Vagina (tissue), 2 donors: ENCODE measurements at places on chromosomes 5 and 9.

DNA sequence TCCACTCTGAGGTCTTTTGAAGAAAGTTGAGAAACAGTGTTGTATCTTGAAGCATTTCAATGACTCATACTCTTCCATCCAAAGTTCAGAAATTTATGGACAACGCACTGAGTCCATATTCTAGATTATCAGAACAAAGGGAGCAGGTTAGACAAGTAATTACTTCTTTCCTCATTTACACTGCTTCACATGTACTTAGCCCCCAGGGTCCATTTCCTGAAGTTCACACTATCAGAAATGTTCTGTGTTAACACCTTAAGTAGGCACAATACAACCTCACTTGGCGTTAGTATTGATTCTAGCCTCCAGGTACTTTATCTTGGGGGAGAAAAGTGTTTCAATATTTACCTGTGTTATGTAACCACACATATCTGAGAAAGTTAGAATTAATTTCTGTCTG, 487.9 kb upstream of the DMAC1 start:
- H3K27ac ChIP-seq, result no peak overlapping the region
- H3K4me3 ChIP-seq, result no peak overlapping the region
- no peaks in the 10 kb centered on the region for H3K27me3 ChIP-seq
- H3K4me1 ChIP-seq, result no peaks in the 10 kb centered on the region

DNA sequence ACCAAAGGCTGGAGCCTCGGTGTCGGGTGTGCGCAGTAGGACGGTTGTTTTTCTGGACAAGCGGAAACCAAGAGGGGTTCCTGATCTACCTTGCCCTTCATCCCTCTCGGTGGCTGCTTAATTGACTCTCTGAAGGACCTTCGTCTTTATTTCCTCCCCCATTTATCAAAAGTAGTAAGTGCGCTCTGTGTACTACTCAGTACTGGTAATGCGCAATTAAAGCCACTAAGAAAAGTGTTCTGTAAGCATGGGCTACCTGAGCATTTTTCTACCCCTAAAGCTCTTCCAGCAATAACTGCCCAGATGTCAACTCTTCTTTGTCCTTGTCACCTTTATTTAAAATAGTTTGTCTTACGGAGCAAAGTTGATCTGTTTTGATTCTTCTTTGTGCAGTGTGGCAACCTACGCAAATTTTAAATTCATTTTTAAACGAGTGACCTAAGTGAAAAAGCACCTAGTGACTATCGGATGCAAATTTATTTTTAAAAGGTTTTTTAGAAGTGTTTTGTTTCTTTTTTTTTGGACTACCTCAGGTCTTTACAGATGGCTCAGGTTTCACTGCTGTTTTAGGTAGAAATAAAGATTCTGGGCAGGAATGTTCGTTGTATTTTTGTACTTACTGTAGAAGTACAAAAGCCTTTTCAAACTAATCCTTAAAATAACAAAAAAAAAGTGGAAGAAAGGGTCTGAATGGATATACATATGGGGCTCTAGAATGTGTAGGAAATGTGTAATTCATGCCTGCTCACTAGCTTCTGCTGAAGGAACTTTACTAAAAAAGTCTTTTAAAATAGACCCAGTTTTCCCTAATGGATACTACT, 2.0 kb downstream of the JMY start:
- peak overlapping the region; percentile 100 for H3K27ac ChIP-seq
- H3K4me1 ChIP-seq, result peaks cover 48% of the 10 kb centered on the region
- no peak for DNase-seq
- H3K4me3 ChIP-seq, result peak overlapping the region; percentile 92

- peaks cover 3% of the 10 kb centered on the region for H3K4me1 ChIP-seq
- H3K27me3 ChIP-seq, result no peaks in the 10 kb centered on the region
- no peak for DNase-seq
- H3K27ac ChIP-seq, result no peak overlapping the region
These were observed 21.2 kb downstream of the TXNDC8 start for GRCh38 chr9:110316261-110317075.

- no peaks in the 10 kb centered on the region for H3K27me3 ChIP-seq
- no peak overlapping the region for H3K4me3 ChIP-seq
- H3K4me1 ChIP-seq, result peaks cover 11% of the 10 kb centered on the region
- DNase-seq, result no peak
- H3K27ac ChIP-seq, result no peak overlapping the region
These were observed 96.4 kb downstream of the GNAQ start for GRCh38 chr9:77935211-77935610.

DNA sequence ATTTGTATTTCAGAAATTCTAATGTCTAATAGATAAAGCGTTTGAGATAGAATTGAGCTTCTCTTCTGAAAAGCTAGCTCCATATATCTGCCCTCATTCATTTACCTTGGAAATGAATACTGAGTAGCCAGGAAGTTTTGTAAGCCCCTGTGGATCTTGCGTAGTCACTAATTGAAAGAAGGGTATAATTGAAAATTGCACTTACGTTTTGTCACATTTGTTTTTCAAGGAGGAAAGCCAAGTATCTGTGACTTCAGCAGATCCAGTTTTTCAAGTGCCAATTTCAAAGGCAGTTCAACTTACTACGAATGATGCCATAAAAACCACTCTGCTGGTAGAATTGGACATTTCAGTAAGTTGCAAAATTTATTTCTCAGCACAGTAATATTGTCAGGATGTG, 14.0 kb downstream of the MTRR start:
- no peak overlapping the region for H3K4me3 ChIP-seq
- H3K27me3 ChIP-seq, result no peaks in the 10 kb centered on the region
- DNase-seq, result no peak
- H3K27ac ChIP-seq, result no peak overlapping the region
- no peaks in the 10 kb centered on the region for H3K4me1 ChIP-seq
- H3K36me3 ChIP-seq, result no peaks in the 10 kb centered on the region

DNA sequence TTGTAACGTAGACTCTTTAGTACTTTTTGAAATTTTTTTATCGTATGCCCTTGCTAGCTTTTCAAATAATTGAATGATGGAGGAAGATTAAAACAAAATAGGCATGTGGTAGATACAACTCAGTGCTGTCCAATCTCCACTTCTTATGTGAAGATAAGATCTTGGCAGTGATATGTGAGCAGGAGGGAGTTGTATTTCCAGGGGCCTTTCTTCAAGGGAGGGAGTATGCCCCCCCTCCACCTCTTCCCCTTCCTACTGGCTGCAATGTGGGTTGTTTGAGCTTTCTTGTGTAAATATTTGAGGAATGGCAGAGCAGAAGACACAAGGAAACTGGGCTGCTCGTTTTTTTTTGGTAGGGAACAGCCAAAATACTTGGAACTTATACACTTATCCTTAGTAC, 374.9 kb downstream of the PSAT1 start:
- no peaks in the 10 kb centered on the region for H3K4me1 ChIP-seq
- H3K27ac ChIP-seq, result no peak overlapping the region
- H3K4me3 ChIP-seq, result no peak overlapping the region

GRCh38 chr5:116076496-116076895, 8.3 kb upstream of the COMMD10 start:
- no peaks in the 10 kb centered on the region for H3K36me3 ChIP-seq
- H3K4me1 ChIP-seq, result no peaks in the 10 kb centered on the region
- no peaks in the 10 kb centered on the region for H3K27me3 ChIP-seq
- H3K4me3 ChIP-seq, result no peak overlapping the region

DNA sequence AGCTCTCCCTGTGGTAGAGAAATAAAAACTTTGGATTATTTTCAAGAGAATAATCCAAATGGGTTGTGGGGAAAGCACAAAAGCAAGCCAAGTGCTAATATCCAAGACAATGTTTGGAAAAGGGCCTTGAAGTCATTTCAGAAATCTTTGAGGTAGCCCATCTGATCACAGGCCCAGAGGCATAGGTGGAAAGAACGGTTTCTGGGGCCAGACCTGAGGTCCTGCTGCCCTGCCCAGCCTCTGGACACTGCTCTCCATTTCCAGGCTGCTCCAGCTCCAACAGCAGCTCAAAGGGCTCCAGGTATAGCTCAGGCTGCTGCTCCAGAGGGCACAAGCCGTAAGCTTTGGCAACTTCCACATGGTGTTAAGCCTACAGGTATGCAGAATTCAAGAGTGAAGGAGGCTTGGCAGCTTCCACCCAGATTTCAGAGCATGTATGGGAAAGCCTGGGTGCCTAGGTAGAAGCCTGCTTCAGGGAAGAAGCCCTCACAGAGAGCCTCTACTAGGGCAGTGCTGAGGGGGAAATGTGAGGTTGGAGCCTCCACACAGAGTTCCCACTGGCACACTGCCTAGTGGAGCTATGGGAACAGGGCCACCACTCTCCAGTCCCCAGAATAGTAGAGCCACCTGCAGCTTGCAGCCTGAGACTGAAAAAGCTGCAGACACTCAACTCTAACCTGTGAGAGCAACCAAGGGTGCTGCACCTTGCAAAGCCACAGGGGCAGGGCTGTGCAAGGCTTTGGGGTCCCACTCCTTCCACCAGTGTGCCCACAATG, 133.1 kb downstream of the PIK3R1 start:
- H3K27ac ChIP-seq, result no peak overlapping the region
- no peaks in the 10 kb centered on the region for H3K36me3 ChIP-seq
- peaks cover 7% of the 10 kb centered on the region for H3K4me1 ChIP-seq
- no peaks in the 10 kb centered on the region for H3K27me3 ChIP-seq
- no peak for DNase-seq
- no peak overlapping the region for H3K4me3 ChIP-seq

- H3K4me1 ChIP-seq, result peaks cover 13% of the 10 kb centered on the region
- H3K4me3 ChIP-seq, result no peak overlapping the region
- no peaks in the 10 kb centered on the region for H3K27me3 ChIP-seq
- H3K36me3 ChIP-seq, result peaks cover 36% of the 10 kb centered on the region
- DNase-seq, result no peak
These were observed 141.0 kb downstream of the CDK5RAP2 start for GRCh38 chr9:120438836-120439546.

- no peak for DNase-seq
- H3K4me3 ChIP-seq, result no peak overlapping the region
- no peaks in the 10 kb centered on the region for H3K4me1 ChIP-seq
- H3K36me3 ChIP-seq, result peaks cover 46% of the 10 kb centered on the region
- no peak overlapping the region for H3K27ac ChIP-seq
These were observed 44.9 kb upstream of the MTMR12 start for GRCh38 chr5:32357658-32358057.

- no peak for DNase-seq
- H3K4me3 ChIP-seq, result no peak overlapping the region
- peaks cover 29% of the 10 kb centered on the region for H3K4me1 ChIP-seq
- no peaks in the 10 kb centered on the region for H3K36me3 ChIP-seq
- no peak overlapping the region for H3K27ac ChIP-seq
These were observed 76.1 kb downstream of the SHB start for GRCh38 chr9:37992924-37993349.

- H3K36me3 ChIP-seq, result no peaks in the 10 kb centered on the region
- no peak overlapping the region for H3K4me3 ChIP-seq
- H3K4me1 ChIP-seq, result no peaks in the 10 kb centered on the region
- no peak overlapping the region for H3K27ac ChIP-seq
- no peak for DNase-seq
- no peaks in the 10 kb centered on the region for H3K27me3 ChIP-seq
These were observed 55.7 kb upstream of the SAP30L start for GRCh38 chr5:154390096-154390495.

DNA sequence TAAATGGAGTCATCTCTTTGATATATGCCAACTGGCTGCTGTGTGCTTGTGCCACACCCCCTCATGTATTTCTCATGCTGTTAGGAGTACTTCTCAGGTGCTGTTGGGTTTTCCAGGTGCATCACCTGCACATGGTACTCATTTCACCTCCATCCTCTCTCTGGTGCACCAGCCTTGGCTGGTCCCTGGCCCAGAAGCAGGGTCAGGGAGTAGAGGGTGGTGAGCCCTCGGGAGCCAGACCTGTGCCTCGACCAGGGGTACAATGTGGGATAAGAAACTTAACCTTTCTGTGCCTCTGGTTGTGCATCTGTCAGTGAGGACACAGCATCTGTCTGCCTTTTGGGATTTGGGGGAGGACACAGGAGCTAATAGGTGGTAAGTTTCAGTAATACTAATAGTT, 38.5 kb downstream of the SECISBP2 start:
- H3K36me3 ChIP-seq, result peaks cover 96% of the 10 kb centered on the region
- H3K4me1 ChIP-seq, result peaks cover 9% of the 10 kb centered on the region
- DNase-seq, result no peak

GRCh38 chr5:93582677-93583438, at the start of gene NR2F1:
Gene NR2F1 (plus strand): TSS chr5:93583222. CDS start chr5:93585024, 1,802 bp downstream.
- DNase-seq, result no peak
- peak within 1 kb of the TSS; percentile 66 for H3K4me3 ChIP-seq
- H3K4me1 ChIP-seq, result peaks cover 43% of the 10 kb centered on the region

- no peaks in the 10 kb centered on the region for H3K4me1 ChIP-seq
- H3K4me3 ChIP-seq, result no peak overlapping the region
- no peaks in the 10 kb centered on the region for H3K36me3 ChIP-seq
- H3K27ac ChIP-seq, result no peak overlapping the region
These were observed 30.0 kb upstream of the JMY start for GRCh38 chr5:79205965-79206364.

DNA sequence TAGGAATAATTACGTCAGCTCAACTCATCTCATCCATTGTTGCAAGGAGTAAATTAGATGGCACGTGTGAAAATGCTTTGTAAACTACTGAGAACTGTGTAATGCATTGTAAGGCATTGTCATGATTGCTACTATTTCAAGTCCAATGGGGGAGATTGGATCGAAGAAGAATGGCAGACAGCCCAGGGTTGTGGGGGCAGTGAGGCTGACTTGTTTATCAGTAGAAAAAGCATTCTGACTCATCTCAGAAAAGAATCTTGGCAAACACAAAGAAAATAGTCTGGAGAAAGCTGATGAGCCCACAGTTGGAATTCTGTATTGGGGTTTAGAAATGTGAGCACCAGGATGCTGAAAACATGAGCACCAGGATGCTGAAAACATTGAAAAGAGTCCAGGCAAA, 28.0 kb upstream of the DAP start:
- no peaks in the 10 kb centered on the region for H3K4me1 ChIP-seq
- peak overlapping the region; percentile 43 for H3K27ac ChIP-seq
- no peak for DNase-seq
- H3K4me3 ChIP-seq, result no peak overlapping the region
- no peaks in the 10 kb centered on the region for H3K27me3 ChIP-seq
- H3K36me3 ChIP-seq, result no peaks in the 10 kb centered on the region

GRCh38 chr5:124649491-124650146, 96.8 kb downstream of the ZNF608 start:
- H3K4me1 ChIP-seq, result peaks cover 37% of the 10 kb centered on the region
- DNase-seq, result no peak
- H3K4me3 ChIP-seq, result no peak overlapping the region
- no peaks in the 10 kb centered on the region for H3K27me3 ChIP-seq
- H3K27ac ChIP-seq, result no peak overlapping the region

- no peaks in the 10 kb centered on the region for H3K27me3 ChIP-seq
- no peaks in the 10 kb centered on the region for H3K36me3 ChIP-seq
- peaks cover 41% of the 10 kb centered on the region for H3K4me1 ChIP-seq
- DNase-seq, result no peak
- H3K27ac ChIP-seq, result no peak overlapping the region
- no peak overlapping the region for H3K4me3 ChIP-seq
These were observed 1.6 kb downstream of the PIP5KL1 start for GRCh38 chr9:127928676-127929624.

DNA sequence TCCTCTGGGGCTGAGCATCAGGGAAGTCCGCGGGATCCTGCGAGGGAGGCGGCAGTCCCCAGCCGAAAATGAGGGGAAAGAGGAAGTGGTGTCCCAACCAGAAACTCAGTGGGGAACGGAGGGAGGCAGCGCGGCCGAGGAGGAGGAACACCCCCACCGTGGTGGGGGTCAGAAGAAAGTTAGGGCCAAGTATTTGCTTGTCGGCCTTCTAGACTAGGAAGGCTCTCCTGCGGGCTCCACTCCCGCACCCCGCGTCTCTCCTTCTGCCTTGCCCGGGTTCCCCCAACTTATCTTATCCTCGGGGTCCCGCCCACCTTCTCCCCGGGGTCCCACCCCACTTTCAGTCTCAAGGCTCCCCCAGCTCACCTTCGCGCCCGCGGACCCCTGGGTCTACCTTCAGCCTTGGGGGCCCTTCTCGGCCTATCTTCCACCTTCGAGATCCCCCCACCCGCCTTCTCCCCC, 557 bp upstream of the PHF2 start:
- H3K4me1 ChIP-seq, result peaks cover 48% of the 10 kb centered on the region
- peak overlapping the region; percentile 72 for H3K4me3 ChIP-seq
- peak overlapping the region; percentile 91 for H3K27ac ChIP-seq
- no peaks in the 10 kb centered on the region for H3K36me3 ChIP-seq
- H3K27me3 ChIP-seq, result no peaks in the 10 kb centered on the region
- peak; percentile 86 for DNase-seq
